ENCODE measurements at places on chromosomes 4 and X. TPM values are rescaled to one million over a fixed set of nuclear protein-coding genes. Genes with fewer than 3 reads are reported as not detected.

- DNase-seq, result no peak
Measured at GRCh38 chr4:70749313-70749712, 27.5 kb downstream of the RUFY3 start.

DNA sequence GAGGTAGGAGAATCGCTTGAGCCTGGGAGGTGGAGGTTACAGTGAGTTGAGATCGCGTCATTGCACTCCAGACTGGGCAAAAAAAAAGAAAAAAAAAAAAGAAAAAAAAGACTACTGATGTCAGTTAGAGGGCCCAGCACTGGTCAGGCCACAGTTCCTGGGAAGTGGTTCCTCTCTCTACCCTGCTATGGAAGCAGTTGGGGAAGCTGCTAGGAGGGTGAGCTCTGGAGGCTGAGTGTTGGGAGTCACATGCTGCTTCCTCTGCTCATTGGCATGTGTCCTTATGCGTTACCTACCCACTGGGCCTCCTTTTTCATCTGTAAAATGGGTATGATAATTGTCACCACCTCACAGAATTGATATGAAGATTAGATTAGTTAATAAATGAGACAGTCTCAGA, 50.7 kb downstream of the SEPSECS start:
- no peak for DNase-seq

GRCh38 chr4:123168812-123169211, 227.8 kb upstream of the SPRY1 start:
- DNase-seq, result no peak

- DNase-seq, result no peak
Measured at GRCh38 chr4:128600996-128601871, 208.3 kb upstream of the JADE1 start.

DNA sequence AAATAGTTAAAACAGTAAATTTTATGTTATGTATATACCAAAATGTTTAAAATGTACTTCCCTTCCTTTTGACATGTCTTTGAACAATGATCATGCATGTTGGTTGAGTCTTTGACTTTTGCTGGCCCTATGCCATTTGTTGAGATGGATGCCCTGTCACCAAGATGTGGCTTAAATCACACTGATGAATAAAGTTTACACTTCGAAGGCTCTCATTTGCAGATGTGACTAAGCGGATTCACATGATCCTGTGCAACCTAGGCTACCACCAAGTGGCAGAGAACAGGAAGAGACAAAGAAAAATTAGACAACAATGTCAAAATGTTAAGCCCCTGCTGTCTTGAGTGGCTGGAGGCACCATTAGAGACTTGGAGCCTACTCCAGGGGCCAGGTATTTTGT, 139.9 kb downstream of the RAB28 start:
- no peak for DNase-seq

DNA sequence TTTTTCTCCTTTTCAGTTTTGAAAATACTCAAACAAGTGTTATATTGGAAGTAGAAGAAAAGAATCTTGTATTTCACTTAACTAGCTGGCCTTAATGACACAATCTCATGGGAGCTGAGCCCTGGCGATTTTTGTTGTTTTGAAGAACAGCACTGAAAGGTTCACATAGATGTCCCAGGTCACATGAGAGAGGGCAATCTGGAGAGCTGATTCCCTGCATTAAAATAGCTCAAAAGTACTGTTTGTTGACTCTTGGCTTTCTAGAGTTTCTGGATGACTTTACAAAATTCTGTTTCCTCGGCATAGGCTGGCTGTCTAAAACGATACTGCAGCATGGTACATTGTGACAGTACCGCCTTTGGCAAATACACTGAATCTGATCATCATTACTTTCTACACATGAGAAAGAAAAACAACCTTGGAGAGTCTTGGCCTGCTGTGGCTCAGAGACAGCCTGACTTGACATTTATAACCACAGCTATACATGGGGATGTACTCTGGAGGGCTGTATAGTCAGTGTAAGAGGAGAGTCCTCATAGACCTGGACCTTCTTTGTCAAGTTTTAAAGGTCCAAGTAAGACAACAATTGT, 119.8 kb upstream of the PDLIM3 start:
- DNase-seq, result no peak

DNA sequence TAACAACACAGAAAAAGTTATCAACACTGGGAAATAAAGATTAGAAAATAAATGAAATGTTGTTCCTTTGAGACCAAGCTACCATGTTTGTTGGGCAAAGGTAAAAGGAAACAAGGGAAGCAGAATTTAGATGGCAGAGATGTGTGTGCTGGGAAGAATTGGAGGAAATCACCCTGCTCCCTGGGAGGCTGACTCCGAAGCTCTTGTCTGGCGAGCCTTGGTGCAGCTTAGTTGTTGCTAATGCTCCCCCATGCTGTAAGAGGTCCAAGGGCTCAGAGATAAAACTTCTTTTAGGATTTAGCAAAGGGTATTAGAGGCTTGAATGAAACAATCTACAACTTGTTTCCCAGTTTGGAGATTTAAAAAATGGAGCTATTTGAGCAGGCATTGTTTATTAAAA, 123.8 kb upstream of the DDIT4L start:
- no peak for DNase-seq

GRCh38 chrX:13828392-13828791, 11.5 kb upstream of the GPM6B start:
- DNase-seq, result no peak

DNA sequence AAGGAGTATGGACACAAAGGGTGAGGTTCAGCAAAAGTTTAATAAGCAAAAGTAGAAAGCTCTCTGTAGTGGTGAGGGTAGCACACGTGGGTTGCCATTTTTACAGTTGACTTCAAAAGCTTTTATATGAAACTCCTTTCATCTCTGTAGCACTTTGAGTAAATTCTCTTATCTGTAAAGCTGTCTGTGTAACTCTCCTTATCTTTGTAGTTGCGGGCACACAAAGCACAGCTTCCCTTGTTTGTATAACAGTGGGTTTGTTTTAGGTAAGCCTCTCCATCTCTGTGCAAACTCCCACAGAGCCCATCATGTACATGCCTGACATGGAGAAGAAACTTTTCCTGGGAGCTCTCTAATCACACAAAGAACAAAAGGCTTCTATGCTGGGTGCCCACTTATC, 325.9 kb upstream of the PABPC5 start:
- no peak for DNase-seq

DNA sequence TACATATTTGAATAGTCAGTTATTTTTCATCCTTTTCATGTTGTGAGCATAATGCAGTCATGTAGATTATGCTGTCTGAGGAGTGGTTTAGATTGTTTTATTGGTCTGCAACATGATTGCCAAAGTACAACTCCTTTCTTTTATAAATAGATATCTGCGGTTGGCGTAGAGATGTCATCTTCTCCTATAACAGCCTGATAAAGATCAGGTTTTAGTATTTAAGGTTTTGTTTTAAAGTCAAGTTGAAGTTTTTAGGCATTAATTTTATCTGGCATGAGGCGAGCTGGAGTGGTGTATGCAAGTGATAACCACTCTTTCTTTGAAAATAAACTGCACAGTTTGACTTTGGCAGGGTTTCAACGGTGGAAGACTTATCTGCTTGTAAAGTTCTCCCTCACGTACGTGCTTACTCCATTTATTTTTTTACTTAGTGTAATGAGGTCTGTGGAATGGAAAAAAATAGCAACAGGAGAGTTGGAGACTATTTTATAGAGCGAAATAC, 126.3 kb downstream of the FBXO8 start:
- no peak for DNase-seq

DNA sequence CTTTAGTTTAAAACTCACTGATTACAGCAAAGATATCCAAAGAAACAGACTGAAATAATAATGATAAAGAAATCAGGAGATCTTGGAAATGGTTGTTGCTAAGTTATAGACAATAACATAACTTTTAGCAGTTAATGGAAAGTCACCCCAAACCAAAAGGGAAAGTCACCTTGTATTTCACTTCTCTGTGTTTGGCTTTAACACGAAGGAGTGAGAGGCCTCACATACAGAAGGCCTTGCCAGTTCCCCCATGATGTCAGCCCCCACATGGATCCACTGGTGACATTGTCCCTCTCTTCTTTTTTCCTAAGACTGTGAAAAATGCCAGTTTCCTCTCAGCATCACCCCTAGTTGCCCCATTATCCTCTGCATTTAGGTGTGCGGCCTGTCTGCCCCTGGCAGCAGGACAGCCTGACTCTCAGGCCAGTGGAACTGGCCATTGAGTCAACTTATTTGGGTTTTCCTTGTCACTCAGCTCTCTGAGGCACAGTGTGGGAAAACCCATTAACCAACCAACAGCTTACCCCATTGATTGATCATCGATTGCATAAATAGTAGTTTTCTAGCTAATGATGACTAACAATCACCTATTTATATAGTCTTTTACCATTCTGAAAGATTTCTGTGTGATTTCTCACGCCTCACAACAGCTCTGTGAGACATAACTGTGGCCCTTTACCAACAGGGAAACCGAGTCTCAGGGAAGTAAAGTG, 308.1 kb downstream of the PTTG2 start:
- no peak for DNase-seq

GRCh38 chr4:101596781-101597552, 193.6 kb upstream of the BANK1 start:
- peak; percentile 62 for DNase-seq

GRCh38 chr4:176902710-176903323, 110.1 kb upstream of the VEGFC start:
- no peak for DNase-seq

- no peak for DNase-seq
Measured at GRCh38 chr4:35559559-35560365, 684.6 kb downstream of the ARAP2 start.

DNA sequence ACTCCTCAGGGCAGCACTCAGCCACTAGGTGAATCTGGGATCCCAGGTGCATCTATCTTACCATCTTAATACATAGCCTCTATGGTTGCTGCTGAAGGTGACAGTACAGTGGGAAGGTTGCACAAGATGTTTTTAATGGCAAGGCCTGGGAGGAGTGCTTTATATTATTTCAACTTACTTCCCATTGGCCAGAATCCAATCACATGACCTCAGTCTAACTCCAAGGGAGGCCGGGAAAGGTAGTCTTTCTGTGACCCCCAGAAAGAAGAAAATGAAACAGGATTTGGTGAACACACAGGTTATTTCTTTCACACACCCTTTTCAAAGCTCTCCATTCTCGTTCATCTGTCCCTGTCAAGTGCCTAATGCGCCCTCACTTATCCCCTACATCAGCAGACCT, 189.1 kb upstream of the ATP6AP2 start:
- DNase-seq, result no peak

DNA sequence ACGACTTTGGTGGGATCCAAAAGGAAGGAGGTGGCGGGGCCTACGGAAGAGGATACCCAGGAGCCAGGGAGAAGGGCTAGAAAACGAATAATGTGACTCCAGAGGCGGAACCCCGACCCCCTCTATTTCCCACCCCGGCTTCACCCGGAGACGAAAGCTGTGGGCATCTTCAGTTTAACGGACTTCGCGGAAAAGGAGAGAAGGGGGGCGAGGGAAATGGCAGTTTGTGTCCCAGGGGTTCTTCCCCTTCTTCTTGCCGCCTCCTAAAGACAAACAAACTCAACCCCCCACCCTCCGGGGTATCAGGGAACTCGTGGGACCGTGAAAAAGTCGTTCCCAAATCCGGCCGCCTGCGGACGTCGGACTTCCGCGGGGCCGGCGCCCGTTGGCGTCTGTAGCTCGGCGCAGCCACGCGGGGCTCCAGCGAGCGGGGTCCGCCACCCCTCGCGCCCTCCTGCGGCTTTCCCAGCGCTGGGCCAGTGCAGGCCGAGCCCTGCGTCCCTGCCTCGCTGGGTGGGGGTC, 3.6 kb upstream of the LEF1 start:
- peak; percentile 20 for DNase-seq

GRCh38 chr4:43425206-43425605, 532.7 kb downstream of the GRXCR1 start:
- DNase-seq, result no peak

DNA sequence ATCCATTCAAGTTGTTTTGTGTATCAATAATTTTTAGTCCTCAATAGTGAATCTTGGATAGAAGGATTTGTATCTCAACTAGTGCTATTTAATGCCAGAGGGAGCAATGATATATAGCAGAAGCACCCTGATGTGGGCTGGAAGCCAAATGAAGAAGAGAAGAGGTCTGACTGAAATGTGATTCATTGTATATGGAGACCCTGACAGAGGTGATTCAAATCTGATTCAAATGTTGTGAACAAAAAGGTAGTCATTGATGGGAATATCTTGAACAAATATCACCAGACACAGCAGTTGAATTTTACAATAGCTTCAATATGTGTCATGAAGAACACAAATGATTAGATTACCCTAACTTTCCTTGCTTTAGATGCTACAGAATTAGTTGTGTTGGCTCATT, 27.5 kb upstream of the SULT1B1 start:
- no peak for DNase-seq

GRCh38 chrX:110156167-110156754, 153.3 kb downstream of the TMEM164 start:
- no peak for DNase-seq

- no peak for DNase-seq
Measured at GRCh38 chrX:118773782-118774181, 46.4 kb downstream of the IL13RA1 start.

- DNase-seq, result no peak
Measured at GRCh38 chrX:123450222-123450621, 266.1 kb downstream of the GRIA3 start.

DNA sequence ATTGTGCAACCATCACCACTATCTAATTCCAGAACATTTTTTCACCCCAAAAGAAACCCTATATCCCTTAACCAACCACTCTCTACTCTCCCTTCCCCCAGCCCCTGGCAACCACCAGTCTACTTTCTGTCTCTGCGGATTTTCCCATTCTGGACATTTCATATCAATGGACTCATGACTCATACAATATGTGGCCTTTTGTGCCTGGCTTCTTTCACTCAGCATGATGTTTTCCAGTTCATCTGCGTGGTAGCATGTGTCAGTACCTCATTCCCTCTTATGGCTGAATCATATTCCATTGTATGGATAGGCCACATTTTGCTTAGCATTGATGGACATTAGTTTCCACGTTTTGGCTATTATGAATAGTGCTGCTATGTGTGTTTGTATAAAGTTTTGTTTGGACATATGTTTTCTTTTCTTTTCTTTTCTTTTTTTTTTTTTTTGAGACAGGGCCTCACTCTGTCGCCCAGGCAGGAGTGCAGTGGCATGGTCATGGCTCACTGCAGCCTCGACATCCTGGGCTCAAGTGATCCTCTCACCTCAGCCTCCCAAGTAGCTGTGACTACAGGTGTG, 335.4 kb downstream of the BCOR start:
- no peak for DNase-seq

DNA sequence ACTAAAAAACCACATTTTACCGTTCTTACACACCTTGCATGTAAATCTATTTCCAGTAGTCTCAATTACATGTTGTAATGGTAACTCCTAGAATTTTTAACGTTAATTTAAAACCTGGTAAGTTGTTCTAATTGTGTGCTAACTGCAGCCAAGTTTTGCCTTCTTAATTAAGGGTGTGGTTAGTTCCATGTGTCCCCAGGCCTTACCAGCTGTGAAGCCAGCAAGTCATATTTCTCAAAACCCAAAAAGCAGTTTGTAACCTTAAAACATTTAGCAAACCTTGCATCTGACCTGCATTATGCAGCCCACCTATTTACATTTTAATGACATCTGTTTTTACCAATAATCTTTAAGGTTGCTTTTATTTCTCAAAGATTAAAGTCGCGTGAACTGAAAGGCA, 18.4 kb upstream of the FAM47E start:
- no peak for DNase-seq

Gene PRRG1
- not detected for total RNA-seq

Gene RGS12
- total RNA-seq, result 14.1 TPM

Gene ERVMER34-1
- total RNA-seq, result not detected

Gene ATP8A1
- total RNA-seq, result 44.9 TPM

Gene GYG2
- total RNA-seq, result not detected
